Vein endothelial cell (primary cell): ENCODE measurements at places on chromosomes 3 and 15. TPM values are rescaled to one million over a fixed set of nuclear protein-coding genes. Genes with fewer than 3 reads are reported as not detected.

NFKBIZ gene
- 58.7 and 65.0 TPM in 2 replicates for total RNA-seq

GUCA1C gene
- total RNA-seq: not detected in 2 replicates

CFAP91 gene
- 0.10 and 0.33 TPM in 2 replicates for total RNA-seq

CCRL2 gene
- total RNA-seq: 5.6 and 13.5 TPM in 2 replicates

SNRK gene
- total RNA-seq: 218 and 246 TPM in 2 replicates

DPPA4 gene
- total RNA-seq: not detected in 2 replicates

PPP2R3A gene
- 13.1 and 17.3 TPM in 2 replicates for total RNA-seq

MRPL3 gene
- 73.2 and 99.4 TPM in 2 replicates for total RNA-seq

NRG4 gene
- not detected in 2 replicates for total RNA-seq

CPB1 gene
- not detected in 2 replicates for total RNA-seq

GP5 gene
- not detected in 2 replicates for total RNA-seq
